Iris pigment epithelial cell (primary cell): ENCODE measurements at places on chromosomes 7 and 10.

DNA sequence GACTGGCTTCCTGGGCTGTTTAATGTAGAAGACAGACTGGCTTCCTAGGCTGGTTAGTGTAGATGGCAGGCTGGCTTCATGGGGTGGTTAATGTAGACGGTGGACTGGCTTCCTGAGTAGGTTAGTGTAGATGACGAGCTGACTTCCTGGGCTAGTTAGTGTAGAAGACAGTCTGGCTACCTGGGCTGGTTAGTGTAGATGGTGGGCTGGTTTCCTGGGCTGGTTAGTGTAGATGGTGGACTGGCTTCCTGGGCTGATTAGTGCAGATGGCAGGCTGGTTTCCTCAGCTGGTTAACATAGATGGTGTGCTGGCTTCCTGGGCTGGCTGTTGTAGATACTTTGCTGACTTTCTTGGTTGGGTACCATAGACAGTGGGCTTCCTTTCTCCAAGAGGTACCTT lies 122.9 kb upstream of the PPP2R2D start:
- no peak for DNase-seq

DNA sequence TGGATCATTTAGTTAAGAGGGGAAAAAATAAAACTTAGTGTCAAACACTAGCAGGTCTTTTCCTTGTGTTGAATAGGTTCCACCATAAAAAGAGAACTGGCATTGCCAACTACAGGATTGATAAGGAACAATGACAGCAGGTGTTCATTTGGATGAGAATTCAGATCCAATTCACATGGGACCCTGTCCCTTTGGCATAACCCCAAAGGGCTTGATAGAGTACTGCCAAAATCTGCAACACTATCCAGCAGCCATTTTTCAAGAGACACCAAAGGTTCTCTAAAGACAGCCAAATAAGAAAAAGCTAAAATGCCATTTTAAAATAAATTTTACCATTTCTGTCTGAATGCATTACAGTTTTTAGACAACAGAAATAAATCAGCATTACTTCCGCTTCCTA lies 422.3 kb downstream of the DGKB start:
- no peak for DNase-seq

DNA sequence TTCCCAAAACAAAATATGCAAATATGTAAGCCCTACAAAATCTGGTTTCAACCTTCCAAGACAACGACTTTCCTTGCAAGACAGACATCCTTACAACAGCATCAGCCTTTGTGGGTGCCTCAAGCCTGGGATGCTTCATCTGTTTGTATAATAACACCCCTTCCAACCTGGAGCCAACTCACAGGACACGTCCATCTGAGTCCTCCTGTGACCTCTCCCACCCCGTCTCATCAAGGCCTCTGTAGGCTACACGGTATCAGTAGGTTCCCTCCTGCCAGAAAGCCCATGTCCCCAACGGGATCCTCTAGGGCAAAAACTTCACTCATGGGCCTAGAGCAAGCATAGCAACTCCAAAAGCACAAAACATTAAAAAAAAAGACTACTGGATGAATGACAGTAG lies 173.2 kb downstream of the TNS3 start:
- no peak for DNase-seq

DNA sequence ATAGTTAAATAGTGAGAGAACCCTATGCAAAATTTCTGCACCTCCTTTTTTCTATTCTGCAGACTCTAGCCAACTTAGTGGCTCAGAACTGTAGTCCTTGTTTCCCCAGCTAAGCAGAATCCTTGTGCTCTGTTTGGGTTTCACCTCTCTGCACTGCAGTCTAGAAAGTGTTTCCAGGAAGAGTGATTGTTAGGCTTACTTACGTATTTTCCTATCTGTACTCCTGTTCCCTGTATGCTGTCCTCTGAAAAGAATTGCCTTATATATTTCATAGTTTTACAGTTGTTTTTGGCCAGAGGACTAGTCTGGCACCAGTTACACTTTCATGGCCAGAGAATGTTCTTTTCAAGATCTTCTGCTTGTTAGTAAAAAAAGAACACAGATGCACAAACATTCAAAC lies 154.6 kb upstream of the POT1 start:
- no peak for DNase-seq

DNA sequence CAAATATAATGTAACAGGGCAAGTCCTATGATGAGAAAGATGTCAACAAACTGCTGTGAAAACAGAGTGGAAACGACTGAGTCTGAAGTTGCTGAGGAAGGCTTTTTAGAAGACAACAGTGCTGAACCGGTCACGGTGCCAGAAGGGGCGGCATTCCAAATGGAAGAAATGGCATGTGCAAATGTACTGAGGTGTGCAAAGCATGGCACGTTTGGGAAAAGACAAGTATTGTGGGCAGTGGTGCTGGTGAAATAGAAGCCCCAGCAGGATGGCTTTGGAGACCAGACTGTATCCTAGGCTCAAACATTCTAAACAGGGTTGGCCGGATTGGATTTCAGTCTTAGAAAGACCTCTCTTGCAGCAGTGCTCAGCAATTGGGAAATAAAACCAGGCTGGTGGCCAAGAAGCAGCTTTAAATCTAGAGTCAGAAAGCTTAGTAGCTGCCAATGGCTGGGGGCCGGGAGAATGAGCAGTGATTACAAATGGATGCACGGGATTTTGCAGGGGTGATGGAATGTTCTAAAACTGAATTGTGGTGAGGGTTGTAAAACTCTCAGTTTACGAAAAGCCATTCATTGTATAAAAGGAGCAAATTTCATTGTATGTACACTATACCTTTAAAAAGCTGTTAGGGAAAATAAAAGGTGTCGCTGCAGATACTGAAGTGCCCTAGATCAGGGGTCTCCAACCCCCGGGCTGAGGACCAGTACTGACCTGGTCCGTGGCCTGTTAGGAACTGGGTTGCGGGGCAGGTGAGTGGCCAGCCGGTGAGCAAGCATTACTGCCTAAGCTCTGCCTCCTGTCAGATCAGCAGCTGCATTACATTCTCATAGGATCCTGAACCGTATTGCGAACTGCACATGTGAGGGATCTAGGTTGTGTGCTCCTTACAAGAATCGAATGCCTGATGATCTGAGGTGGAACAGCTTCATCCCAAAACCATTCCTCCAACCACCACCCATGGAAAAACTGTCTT lies 141.6 kb downstream of the HIBADH start:
- DNase-seq: peak; percentile 88

GRCh38 chr10:122140941-122141623 lies 130.0 kb upstream of the BTBD16 start:
- DNase-seq: peak; percentile 91

- DNase-seq: no peak
Observed at GRCh38 chr10:125599194-125599593, 83.8 kb downstream of the TEX36 start.

DNA sequence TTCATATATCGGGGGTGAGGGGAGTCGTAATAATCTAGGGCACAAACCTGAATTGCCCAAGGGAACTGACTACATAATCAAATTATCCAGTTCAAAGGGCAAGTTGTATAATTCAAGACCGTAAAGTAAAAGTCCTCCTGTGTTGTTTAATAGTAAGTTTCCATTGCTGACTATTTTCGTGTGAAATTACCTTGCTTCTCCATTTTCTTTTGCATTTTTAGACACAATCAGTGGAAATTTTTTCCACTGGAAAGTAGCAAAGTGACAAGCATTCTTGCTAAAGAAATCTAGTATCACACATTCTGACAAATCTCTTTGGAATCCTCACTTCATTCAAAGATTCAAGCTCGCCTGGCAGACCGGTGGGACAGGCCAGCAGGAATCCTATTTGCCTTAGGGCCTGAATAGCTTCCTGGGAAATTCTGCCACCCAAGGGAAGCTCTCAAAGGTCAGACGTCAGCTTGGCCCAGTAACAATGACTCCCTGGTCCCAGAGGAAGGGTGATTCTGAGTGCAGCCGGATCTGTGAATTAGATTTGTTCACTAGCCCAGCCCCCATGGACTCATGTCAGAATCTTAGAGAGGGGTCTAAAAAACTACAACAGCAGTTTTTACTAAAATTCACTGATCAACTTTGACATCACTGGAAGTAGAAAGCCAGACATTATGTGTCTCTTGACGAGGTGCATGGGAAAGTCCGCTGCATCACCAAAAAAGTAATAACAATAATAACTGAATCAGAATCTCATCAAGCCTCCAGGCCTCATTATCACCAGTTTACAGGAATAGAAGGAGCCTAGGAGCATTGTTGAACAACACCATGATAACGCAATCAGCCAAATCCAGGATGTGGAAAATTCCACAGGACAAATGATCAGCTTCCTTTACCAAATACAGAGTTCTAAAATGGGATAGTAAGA lies 161.0 kb downstream of the SKIDA1 start:
- peak; percentile 84 for DNase-seq

GRCh38 chr7:66315192-66315591 lies 110.1 kb downstream of the TPST1 start:
- no peak for DNase-seq

DNA sequence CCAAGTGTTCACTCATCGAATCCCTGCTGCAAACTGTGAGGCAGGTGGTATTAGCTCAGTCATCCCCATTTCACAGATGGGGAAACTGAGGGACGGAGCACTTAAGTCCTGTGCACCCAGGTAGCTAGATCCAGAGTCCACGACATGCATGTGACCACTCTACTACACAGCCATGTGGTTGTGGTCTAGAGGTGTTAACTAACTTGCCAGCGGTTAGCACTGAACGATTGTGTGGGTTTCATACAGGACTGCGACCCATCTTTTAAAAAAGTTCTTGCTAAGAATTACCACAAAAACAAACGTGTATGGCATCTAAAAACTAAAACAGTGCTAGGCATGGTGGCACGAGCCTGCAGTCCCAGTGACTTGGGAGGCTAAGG lies 16.1 kb upstream of the ABCC2 start:
- DNase-seq: no peak

- no peak for DNase-seq
Observed at GRCh38 chr10:98367604-98368451, 47.2 kb downstream of the PYROXD2 start.

GRCh38 chr7:19062216-19062615 lies 55.2 kb downstream of the TWIST1 start:
- DNase-seq: no peak

- no peak for DNase-seq
Observed at GRCh38 chr7:44272981-44273380, 52.4 kb downstream of the CAMK2B start.

DNA sequence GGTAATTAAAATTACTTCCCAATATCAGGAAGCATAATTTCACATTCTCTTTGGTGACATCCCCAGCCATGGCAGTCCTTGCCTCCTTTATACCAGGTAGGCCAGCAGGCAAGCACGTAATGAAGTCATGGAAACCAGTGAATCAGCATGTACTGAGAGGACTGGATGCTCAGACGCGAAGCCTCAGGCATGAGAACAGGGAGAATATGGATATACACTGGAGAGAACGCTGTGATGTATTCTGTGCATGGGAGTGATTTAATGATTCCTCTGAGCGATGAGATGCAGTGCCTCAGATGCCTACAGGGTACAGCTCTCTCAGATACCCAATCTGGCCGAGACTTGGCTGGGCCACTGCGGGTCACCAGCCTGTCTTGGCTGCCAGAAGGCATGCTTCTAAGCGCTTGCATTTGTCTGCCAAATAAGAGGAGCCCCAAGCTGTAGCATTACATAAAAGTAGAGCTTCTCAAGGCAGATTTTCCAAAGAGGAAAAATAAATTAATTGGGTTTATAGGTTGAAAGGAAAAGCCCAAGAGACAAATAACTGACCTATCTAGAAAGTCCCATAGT lies 238.1 kb downstream of the RELN start:
- DNase-seq: no peak

DNA sequence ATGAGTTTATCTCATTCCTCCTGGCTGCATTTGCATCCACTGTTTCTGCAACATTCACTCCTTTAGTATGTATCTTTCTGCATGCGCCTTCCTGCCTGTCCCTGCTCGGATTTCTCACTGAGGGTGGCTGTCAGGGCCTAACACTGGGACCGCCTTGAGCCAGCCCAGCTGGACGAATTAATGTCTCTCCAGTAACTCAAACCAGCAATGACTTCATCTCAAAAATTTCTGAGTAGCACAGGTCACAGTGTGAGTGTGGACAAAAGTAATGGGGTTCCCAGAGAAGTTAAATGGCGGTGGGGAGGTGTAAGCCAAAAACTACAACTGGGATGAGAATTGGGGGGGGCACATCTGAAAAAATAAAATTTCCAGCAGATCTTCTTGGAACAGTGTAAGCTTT lies 444.0 kb upstream of the MGMT start:
- no peak for DNase-seq

GRCh38 chr7:33781167-33781566 lies 124.2 kb upstream of the BMPER start:
- no peak for DNase-seq

GRCh38 chr7:18593602-18594279 lies 98.2 kb downstream of the HDAC9 start:
- no peak for DNase-seq

DNA sequence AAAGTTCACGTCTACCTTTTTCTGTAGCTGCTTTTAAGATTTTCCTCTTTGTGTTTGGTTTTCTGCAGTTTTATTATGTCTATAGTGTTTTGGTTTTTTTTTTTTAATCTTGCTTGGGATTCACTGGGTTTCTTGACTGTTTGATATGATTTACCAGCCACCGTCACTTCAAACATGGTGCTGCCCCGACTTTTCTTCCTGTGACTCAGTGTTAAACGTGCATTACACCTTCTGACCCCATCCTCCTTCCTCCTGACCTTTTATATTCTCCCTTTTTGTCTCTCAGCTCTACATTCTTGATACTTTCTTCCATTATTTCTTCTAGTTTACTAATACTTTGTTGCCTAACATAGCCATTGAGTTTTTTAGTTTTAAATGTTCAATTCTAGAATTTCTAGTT lies 61.5 kb downstream of the GNA12 start:
- DNase-seq: no peak

GRCh38 chr7:42143711-42144600 lies 93.1 kb downstream of the GLI3 start:
- peak; percentile 63 for DNase-seq

GRCh38 chr7:5348134-5349004 lies 65.6 kb downstream of the SLC29A4 start:
- DNase-seq: no peak

- no peak for DNase-seq
Observed at GRCh38 chr10:118214776-118215175, 127.3 kb downstream of the FAM204A start.

- no peak for DNase-seq
Observed at GRCh38 chr7:34022626-34023025, 117.3 kb downstream of the BMPER start.

DNA sequence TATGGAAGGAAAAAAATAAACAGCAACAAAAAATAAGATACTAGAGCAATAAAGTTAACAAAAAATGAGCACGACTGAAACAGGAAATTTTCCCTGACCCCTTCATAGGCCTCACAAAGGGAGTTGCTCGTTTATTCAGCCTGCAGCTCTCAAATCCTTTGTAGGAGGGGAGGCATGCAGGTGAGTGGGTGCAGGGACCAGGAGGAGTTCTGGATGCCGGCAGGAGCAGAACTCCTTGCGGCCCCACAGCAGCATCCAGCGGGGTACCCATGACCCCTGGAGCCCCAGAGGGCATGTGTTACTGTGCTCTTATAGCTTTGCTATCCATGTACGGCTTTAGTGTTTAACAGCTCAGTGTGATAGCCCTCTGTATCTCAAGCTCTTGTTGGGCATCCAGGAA lies 5.8 kb downstream of the TAS2R39 start:
- DNase-seq: no peak
